ENCODE measurements at places on chromosomes 4 and X.
A peak's percentile ranks its signal among the peaks of the same experiment; 100 is the strongest.

- DNase-seq, result no peak
Measured at GRCh38 chr4:55635282-55635681, 816 bp downstream of the NMU start.

DNA sequence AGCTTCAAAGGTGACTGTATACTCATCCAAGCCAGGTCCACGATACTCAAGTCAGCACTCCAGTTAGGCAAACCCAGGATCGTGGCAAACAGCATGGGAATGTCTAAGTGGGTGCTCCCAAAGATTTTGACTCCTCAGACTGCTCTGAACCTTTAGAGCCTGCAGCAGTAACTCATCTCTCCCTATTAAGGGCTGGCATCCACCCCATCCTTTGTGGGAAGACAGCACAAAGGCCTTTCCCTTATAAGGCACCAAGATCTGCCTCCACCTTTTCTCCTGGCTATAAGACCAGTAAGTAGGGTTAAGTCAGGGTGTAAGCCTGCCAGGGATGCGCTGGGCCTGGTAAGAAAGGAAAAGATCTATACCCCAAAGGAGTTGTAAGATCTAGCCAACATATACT is 23.6 kb upstream of the SLC25A43 start:
- DNase-seq, result no peak

DNA sequence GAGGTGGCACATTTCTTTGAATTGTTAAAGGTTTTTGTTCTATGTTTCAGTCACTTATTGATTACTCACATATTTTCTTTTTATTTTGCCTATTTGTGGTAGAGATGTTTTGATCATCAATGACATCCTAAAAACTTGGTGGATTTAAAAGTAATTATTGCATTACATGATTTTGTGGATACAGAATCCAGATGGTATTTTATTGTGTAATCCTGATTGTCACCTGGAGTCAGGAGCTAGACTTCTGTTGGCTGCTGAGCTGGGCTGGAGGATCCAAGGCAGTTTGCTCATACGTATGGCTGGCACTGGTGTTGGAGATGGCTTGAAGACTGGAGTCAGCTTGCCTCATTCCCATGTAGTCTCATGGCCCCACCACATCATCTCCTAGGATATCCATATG is 1009.6 kb upstream of the PCDH7 start:
- DNase-seq, result no peak

DNA sequence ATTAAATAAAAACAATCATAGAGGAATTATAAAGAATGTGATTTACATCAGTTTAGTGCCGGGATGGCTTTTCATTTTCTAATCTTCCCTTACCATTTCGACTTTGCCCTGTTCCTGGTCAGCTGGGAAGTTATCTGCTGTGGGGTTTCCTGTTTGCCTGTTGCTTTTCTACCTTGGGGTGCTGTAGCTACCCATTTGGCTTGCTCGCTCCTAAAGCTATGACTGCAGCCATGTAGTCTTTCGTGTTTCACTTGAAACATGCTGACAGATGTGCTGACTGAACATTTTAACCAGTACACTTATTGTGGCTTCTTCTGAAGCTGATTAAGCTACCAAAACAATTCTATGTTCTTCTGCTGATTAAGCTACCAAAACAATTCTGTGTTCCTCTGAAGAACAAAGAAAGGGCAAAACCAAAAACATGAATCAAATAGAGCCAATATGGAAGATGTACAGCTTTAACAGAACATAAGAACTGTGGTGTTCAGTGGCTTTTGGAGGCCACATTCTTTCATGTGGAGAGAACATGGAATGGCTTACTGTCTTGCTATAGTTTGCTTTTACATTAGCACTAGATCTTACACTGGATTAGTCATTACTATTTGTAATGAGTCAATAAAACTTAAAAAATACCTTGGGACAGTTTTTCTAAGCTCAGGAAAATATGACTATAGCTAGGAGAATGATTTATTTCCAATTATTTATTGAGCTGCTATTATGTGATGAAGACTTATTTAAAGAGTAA is 440.4 kb downstream of the SPRY1 start:
- no peak for DNase-seq

- no peak for DNase-seq
Measured at GRCh38 chr4:152535360-152535902, 461 bp downstream of the FBXW7 start.

GRCh38 chrX:149487292-149487691 is 17.8 kb downstream of the IDS start:
- DNase-seq, result no peak

- DNase-seq, result no peak
Measured at GRCh38 chr4:72109959-72110497, 78.2 kb downstream of the NPFFR2 start.

GRCh38 chrX:115233497-115234455 is at the start of gene LRCH2:
TSS of gene LRCH2 (minus strand) at chrX:115234096. CDS start at chrX:115234041, 55 bp downstream.
- peak; percentile 20 for DNase-seq

DNA sequence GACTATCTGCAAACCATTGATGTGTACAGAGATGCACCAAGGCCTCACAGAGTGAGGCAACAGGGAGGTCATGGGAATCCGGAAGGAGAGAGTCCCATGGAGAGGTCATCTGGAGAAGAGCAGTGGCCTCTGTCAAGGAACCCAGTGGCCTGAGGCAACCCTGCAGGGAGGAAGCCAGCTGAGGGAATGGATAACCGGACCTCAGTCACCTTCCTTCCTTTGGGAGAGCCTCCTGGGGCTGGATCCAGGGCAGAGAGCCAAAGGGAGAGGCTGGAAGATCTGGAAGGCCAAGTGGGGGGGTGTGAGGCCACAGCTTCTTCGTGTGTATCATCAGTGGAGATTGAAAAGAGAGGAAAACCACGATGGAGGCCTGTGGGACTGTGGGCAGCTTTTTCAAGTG is 24.3 kb upstream of the CD38 start:
- DNase-seq, result peak; percentile 66

GRCh38 chrX:43706786-43707370 is 50.8 kb downstream of the MAOA start:
- DNase-seq, result no peak

DNA sequence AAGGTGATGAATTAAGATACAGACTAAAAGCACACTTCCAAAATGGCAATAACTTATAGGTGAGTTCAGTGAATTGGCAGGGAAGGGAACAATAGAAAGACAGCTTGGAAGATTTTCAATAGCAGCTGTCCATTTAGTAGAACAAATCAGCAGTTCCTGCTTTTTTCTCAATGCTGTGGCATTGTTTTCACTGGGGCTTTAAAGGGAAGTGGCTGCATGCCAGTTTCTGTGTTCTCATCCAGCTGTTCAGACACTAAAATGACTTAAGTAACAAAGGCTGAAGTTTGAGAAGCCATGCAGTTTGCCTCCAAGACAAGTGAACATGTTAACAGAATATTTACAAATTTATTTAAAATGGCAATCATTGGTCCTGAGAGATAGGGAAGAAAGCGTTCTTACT is 291.9 kb downstream of the FAM47A start:
- DNase-seq, result no peak

DNA sequence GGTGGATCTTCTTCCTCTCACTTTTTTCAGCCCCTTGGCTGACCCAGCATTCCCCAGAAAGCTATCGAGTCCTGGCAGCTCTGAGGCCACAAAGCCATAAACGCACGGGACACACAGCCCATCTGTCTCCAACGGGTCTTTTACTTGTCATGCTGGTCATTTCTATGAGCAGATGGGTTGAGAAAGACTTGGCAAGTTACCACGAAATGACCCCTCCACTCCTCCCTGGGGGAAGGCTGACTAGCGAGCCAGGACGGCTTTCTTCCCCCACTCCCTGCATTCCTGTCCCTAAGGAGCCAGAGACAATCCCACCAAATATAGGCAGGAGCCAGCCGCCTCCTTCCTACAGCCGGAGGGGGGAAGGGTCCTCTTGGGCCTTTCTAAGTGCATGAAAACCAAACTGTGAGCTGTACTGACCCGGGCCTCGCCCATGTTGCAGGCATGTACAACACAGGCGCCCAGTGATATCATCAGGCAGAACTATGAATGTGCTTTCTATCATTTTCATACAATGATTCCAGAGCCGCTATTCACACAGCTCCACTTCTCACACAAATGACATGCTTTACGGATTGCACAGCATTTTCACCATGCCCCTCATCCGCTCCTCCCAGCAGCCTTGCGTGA is 28.6 kb downstream of the AFAP1 start:
- peak; percentile 87 for DNase-seq

GRCh38 chrX:108349210-108349609 is 89.0 kb downstream of the COL4A6 start:
- DNase-seq, result no peak

- DNase-seq, result peak; percentile 88
Measured at GRCh38 chrX:2336181-2336580, 164.6 kb downstream of the DHRSX start.

DNA sequence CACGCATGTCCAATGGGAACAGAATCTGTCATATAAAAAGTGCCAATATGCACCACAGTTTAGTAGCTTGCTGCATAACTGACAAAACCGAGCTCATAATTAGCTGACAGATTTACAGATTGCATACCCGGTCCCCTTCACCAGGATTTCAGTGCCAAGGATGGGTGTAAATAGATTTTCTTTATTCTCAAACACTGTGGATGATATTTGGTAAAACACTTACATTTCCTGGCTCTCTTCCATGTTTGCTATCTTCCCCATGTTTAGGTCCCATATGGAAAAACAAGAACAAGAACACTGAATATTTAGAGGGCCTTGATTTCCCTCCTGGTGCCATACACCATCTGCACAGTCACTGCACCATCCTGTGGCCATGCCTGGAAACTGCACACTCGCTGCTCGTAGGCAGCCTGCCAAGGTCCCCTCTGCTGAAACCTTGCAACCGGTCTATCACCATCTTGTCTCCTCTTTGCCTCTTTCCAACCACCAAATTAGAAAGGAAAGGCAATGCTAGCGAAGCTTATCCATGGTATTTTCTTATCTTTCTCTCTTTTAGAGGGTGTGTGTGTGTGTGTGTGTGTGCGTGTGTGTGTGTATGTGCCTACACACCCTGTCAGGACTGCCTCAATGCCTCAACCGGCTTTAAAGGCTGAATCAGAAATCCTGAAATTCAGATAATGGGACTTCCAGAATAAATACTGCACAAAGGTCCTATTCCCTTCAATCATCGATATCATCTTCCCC is 124.2 kb upstream of the MBNL3 start:
- DNase-seq, result peak; percentile 34

GRCh38 chr4:140790171-140790570 is 34.0 kb upstream of the TBC1D9 start:
- DNase-seq, result no peak

DNA sequence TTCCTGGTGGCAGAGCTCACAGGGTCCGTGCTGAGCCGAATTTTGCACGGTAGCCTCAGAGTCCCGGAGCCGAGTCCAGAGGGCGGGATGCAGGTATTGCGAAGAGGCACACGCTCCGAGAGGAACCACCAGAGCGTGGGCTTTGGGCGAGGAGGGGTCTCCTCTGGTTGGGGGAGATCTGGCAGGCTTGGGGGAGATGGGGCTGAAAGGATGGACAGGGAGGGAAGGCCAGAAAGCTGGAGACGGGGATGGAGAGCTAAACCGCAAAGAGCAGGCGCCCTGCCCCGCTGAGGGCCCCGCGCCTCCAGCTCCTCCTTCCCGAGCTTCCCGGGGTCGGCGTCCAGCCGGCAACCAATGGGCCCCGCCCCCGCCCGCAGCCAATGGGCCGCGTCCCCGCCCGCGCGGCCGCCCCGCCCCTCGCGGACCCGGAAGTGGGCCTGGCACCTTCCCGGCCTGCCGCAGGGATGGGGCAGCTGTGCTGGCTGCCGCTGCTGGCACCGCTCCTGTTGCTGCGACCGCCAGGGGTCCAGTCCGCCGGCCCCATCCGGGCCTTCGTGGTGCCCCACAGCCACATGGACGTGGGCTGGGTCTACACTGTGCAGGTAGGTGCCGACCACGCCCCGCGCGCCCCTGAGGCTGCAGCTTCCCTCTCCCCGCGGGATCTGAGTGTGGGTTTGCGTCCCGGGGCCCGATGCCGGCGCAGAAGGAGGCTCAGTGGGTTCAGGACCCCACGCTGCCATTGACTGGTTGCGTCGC is at the start of gene MAN2B2:
TSS of gene MAN2B2 (plus strand) at position 443 of the 756 bp plus-strand sequence. CDS start at position 465, 22 bp downstream.
- peak; percentile 55 for DNase-seq

- peak; percentile 55 for DNase-seq
Measured at GRCh38 chr4:83828601-83829000, 292.7 kb downstream of the GPAT3 start.

Measured in amniotic epithelial cell (primary cell).